ENCODE measurements at places on chromosomes 4 and X. TPM values are rescaled to one million over a fixed set of nuclear protein-coding genes. Genes with fewer than 3 reads are reported as not detected.

AREG gene
- total RNA-seq: 0.24 TPM

FAM149A gene
- total RNA-seq: 6.6 TPM

F11 gene
- 0.50 TPM for total RNA-seq

COX7B2 gene
- total RNA-seq: not detected

- no peaks in the 10 kb centered on the region for H3K27me3 ChIP-seq
- H3K4me1 ChIP-seq: no peaks in the 10 kb centered on the region
- no peak overlapping the region for H3K4me3 ChIP-seq
- H3K27ac ChIP-seq: no peak overlapping the region
- DNase-seq: no peak
- H3K36me3 ChIP-seq: no peaks in the 10 kb centered on the region
Observed at GRCh38 chr4:185469580-185470154, 1.9 kb downstream of the CCDC110 start.

DNA sequence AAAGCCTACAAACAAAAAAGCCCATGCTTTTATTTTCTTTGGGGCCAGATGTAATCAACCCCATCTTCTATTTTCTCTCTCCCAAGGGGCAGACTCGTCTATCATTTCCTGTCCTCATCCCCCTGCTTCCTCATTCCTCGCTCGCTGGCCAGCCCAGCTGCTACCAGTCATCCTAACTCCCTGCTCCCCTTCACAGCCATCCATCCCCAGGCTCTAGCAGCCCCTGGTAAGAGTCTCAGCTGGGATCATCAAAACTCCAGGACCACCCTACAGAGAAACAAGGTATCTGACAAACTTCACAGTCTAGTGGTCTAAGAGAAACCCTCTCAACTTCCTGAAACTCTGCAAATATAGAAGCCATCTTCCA is 23.6 kb downstream of the SH3KBP1 start:
- H3K36me3 ChIP-seq: peaks cover 13% of the 10 kb centered on the region
- no peak for DNase-seq
- no peak overlapping the region for H3K27ac ChIP-seq
- H3K4me1 ChIP-seq: no peaks in the 10 kb centered on the region

GRCh38 chrX:107752714-107753113 is 22.9 kb downstream of the TSC22D3 start:
- no peaks in the 10 kb centered on the region for H3K27me3 ChIP-seq
- H3K27ac ChIP-seq: no peak overlapping the region
- H3K4me1 ChIP-seq: peaks cover 6% of the 10 kb centered on the region
- H3K4me3 ChIP-seq: no peak overlapping the region

DNA sequence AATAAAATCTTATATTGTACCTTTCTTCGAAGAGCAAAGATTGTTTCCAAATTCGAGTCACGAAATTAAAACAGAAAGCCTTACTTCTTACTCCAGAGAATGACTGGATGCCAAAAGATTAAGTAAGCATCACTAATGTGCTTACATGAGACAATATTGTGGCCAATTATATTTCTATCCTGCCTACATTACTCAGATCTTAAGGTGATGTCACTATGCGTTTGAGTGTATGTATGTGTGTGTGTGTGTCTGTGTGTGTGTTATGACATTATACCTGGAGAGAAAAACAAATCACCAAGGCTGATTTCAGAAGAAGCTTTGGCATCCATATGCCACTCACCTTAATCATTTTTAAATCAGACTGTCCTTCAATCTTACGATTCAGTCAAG is 556.3 kb downstream of the PPARGC1A start:
- H3K4me3 ChIP-seq: no peak overlapping the region
- no peak for DNase-seq
- H3K27ac ChIP-seq: no peak overlapping the region

DNA sequence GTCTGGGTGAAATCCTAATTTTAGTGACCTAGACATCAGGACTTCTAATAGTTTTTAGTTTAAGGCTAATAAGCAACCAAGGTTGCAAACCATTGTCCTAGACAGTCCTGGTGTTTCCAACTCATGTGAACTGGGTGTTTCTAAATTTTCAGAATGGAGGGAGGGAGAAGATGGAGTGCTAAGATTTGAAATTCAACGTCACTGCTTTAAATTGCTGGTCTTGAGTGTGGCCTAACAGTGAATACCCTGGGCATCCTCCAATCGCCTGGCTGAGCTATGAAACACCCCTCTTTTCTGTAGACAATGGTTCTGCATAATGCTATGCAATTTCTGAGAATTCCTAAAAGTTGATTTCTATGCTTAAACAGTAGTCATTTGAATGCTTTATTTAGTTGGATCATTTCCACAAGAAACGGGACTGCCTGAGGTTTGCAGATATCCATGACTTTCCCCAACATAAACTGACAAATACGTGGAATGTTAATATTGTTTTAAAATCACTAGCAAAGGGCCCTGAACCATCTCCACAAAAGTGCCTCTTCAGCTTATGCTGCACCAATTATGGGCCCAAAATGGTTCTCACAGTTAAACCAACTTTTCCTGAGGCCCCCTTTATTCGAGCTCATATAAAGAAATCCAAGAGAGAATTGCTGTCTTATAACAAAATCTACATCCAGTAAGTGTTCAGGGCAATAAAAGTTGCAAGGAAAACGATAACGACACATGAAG is 1.1 kb downstream of the FBXL5 start:
- H3K4me3 ChIP-seq: peak overlapping the region; percentile 98
- no peaks in the 10 kb centered on the region for H3K36me3 ChIP-seq
- no peaks in the 10 kb centered on the region for H3K27me3 ChIP-seq
- H3K4me1 ChIP-seq: peaks cover 2% of the 10 kb centered on the region

DNA sequence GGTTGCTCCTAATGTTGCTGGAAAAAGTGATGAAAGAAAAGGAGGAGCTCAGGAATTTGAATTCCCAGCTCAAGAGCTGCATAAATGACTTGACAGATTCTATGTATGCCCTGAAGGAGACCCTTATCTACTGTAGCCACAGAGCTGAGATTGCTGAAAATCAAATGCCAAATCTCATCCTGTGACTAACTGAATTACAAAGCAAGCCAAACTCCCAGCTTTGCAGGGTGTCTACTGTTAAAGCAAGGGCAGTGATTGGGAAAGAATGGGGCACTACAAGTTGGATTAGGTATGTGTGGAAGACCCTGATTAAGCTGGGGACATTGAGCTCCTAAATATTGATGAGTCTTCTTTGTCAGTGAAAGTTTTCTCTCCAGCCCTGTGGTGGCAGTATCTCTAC is 20.8 kb upstream of the SMIM9 start:
- H3K27me3 ChIP-seq: no peaks in the 10 kb centered on the region
- H3K36me3 ChIP-seq: peaks cover 3% of the 10 kb centered on the region
- H3K4me1 ChIP-seq: no peaks in the 10 kb centered on the region
- DNase-seq: no peak

DNA sequence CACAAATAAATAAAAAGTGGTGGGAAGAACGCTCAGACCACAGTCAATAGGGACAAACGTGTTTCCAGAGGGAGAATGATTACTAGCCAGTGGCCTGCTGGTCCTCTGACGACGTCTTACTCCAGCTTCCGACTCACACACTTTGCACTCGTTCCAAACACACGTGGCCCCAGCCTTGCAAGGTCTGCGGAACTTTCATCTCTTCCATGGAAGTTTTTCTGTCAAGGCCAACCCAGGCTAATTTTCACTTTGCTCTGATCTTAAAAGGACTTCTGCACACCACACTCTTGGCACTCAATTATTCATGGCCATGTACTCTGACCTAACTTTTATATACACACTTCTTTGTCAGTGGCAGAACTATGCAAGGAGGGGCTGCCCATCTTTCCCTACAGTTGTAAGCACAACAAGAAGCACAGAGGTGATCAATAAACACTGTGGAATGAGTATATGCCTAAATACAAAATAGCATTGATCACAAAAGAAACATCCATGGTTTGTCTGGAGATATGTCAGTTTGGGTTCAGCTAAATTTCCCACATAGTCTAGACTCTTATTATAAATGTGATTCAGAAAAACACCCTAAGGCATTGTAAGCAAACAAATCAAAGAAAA is 69.4 kb downstream of the STX18 start:
- 0 out of 2 replicates have a peak, but pooled peaks cover 3% of the 10 kb centered on the region for H3K4me1 ChIP-seq
- no peak overlapping the region for H3K4me3 ChIP-seq
- DNase-seq: no peak
- H3K36me3 ChIP-seq: peaks cover 2% of the 10 kb centered on the region
- no peak overlapping the region for H3K27ac ChIP-seq

- peaks cover 3% of the 10 kb centered on the region for H3K4me1 ChIP-seq
- H3K36me3 ChIP-seq: no peaks in the 10 kb centered on the region
- no peak overlapping the region for H3K27ac ChIP-seq
- no peak for DNase-seq
- no peak overlapping the region for H3K4me3 ChIP-seq
Observed at GRCh38 chr4:111537871-111538270, 607.4 kb upstream of the FAM241A start.

GRCh38 chrX:118346258-118347094 is 570 bp downstream of the WDR44 start:
- H3K27me3 ChIP-seq: no peaks in the 10 kb centered on the region
- peak overlapping the region; percentile 40 for H3K27ac ChIP-seq
- peak overlapping the region; percentile 99 for H3K4me3 ChIP-seq
- no peak for DNase-seq
- H3K36me3 ChIP-seq: no peaks in the 10 kb centered on the region

DNA sequence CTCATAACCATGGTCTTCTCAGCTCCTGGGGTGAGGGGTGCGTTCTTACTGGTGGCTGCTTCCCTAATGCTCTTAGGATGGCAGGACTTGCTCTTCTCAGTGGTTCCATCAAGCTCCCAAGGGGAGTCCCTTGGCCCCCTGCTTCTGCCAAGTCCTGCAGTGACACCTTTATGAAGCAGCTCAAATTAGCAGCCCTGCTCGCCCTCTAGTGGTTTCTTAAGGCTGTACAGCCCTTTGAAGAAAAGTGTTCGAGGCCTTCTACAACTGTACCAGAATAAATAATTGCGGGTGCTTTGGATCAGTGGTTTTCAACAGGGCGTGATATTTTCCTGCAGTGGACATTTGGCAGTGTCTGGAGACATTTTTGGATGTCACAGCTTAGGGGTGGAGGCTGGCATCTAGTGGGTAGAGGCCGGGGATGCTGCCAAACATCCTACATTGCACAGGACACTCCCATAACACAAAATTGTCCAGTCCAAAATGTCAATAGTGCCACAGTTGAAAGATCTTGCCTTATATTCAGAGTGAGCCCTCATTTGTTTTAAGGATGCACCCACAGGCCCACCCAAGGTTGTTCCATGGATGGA is 204.7 kb upstream of the S100G start:
- H3K27me3 ChIP-seq: no peaks in the 10 kb centered on the region
- H3K27ac ChIP-seq: no peak overlapping the region
- peaks cover 15% of the 10 kb centered on the region for H3K36me3 ChIP-seq
- H3K4me3 ChIP-seq: no peak overlapping the region

GRCh38 chrX:149129767-149130166 is 375.3 kb downstream of the IDS start:
- H3K27ac ChIP-seq: no peak overlapping the region
- H3K27me3 ChIP-seq: no peaks in the 10 kb centered on the region
- no peaks in the 10 kb centered on the region for H3K36me3 ChIP-seq
- H3K4me3 ChIP-seq: no peak overlapping the region
- DNase-seq: no peak

- no peaks in the 10 kb centered on the region for H3K27me3 ChIP-seq
- no peak overlapping the region for H3K27ac ChIP-seq
- peaks cover 7% of the 10 kb centered on the region for H3K36me3 ChIP-seq
- no peak overlapping the region for H3K4me3 ChIP-seq
- no peaks in the 10 kb centered on the region for H3K4me1 ChIP-seq
Observed at GRCh38 chr4:88865046-88865445, 167.4 kb upstream of the NAP1L5 start.

DNA sequence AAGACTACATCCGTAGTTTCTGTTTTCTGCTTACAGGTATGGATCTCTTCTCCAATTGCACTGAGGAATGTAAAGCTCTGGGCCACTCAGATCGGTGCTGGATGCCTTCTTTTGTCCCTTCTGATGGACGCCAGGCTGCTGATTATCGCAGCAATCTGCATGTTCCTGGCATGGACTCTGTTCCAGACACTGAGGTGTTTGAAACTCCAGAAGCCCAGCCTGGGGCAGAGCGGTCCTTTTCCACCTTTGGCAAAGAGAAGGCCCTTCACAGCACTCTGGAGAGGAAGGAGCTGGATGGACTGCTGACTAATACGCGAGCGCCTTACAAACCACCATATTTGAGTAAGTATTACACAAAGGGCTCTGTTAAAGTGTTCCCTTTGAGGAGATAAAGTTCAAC is 13.8 kb downstream of the PCDH10 start:
- H3K27ac ChIP-seq: no peak overlapping the region
- no peak for DNase-seq
- H3K4me3 ChIP-seq: no peak overlapping the region
- no peaks in the 10 kb centered on the region for H3K27me3 ChIP-seq
- no peaks in the 10 kb centered on the region for H3K4me1 ChIP-seq
- no peaks in the 10 kb centered on the region for H3K36me3 ChIP-seq

- no peaks in the 10 kb centered on the region for H3K36me3 ChIP-seq
- H3K4me1 ChIP-seq: no peaks in the 10 kb centered on the region
- no peak for DNase-seq
Observed at GRCh38 chrX:56726605-56727004, 2.4 kb upstream of the NBDY start.

- H3K36me3 ChIP-seq: no peaks in the 10 kb centered on the region
- H3K27ac ChIP-seq: no peak overlapping the region
- no peaks in the 10 kb centered on the region for H3K4me1 ChIP-seq
- H3K4me3 ChIP-seq: no peak overlapping the region
- H3K27me3 ChIP-seq: no peaks in the 10 kb centered on the region
Observed at GRCh38 chrX:87391742-87392141, 125.9 kb upstream of the KLHL4 start.

DNA sequence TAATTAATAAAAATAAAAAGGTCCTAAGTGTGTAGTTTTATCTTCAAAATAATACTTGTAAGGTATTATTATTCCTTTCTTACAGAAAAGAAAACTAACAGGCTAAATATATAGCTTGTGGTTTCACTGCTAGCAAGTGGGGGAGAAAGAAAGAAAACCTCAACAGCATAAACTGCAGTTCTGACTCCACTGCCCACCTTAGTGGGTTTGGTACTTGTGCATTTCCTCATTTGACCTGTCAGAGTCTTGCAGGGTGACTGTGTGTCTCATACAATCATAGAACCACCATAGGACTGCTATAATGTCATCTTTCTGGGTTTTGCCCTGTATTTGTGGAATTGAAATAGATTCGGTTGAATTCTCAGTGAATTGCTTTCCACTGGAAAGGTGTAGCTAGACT is 94.7 kb upstream of the PUDP start:
- H3K4me3 ChIP-seq: no peak overlapping the region
- no peak for DNase-seq
- no peak overlapping the region for H3K27ac ChIP-seq
- H3K4me1 ChIP-seq: peaks cover 4% of the 10 kb centered on the region
- no peaks in the 10 kb centered on the region for H3K36me3 ChIP-seq

- no peak overlapping the region for H3K4me3 ChIP-seq
- no peak for DNase-seq
- no peak overlapping the region for H3K27ac ChIP-seq
- no peaks in the 10 kb centered on the region for H3K27me3 ChIP-seq
- H3K36me3 ChIP-seq: peaks cover 18% of the 10 kb centered on the region
- H3K4me1 ChIP-seq: peaks cover 5% of the 10 kb centered on the region
Observed at GRCh38 chrX:149950681-149951080, 12.4 kb upstream of the EOLA2 start.

- no peak for DNase-seq
- H3K27ac ChIP-seq: no peak overlapping the region
- no peaks in the 10 kb centered on the region for H3K27me3 ChIP-seq
- H3K36me3 ChIP-seq: no peaks in the 10 kb centered on the region
- no peaks in the 10 kb centered on the region for H3K4me1 ChIP-seq
Observed at GRCh38 chr4:5374994-5375393, 323.7 kb downstream of the STK32B start.

Measured in H9 (cell line).